ENCODE measurements at places on chromosomes 6 and 20. TPM values are rescaled to one million over a fixed set of nuclear protein-coding genes. Genes with fewer than 3 reads are reported as not detected.

TULP1 gene
- not detected for total RNA-seq

MCCD1 gene
- not detected for total RNA-seq

DNA sequence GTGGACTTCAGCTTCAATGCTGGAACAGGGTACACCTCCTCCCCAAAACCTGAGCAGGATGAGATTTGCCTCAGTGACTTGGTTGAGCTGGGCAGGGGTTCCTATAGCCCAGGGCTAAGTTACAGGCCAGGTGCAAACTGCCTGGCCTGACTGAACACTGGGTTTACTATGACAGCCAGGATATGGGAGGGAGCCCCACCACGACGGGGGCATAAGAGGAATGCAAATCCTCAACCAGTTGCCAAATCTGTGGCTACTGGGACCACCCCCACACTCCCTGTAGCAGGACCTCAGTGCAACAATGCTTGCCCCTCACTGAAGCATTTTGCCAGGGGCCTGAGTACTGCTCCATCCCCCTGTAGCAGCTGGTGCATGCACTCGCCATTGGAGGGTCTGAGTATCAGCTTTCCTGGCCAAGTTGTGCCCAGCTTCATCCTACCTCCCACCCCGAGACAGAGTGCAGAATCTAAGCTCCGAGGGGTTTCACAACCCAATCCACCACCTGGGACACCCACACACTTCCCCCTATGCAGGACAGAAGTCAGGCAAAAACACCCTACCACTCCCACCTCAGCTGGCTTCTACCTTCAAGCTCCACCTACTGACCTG is 27.6 kb downstream of the TREML4 start:
- no peak for DNase-seq

DNA sequence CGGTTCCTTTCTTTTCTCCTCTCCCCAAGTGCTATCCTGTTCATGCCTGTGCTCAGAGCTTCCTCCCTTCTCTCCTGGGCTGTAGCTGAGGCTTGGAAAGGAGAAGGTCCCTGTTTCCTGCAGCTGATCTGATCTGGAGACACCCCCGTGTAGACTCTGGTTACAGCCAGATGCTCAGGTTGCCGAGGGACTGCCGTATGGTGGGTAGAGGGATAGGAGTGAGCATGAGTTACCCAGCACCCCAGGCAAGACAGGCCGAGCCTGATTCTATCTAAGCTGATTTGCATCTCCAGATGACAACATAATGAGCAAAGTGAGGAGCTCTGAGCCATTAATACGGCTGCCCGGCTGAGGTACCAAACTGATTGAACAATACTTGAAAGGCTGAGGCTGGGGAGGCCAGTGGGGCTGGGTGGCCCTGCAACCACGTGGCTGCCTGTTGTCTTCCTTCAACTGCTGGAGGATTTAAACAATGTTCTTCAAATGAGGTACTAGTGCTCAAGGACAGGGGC is 91.8 kb downstream of the ASXL1 start:
- DNase-seq = no peak

- no peak for DNase-seq
Observed at GRCh38 chr20:63435552-63435951, 36.9 kb downstream of the KCNQ2 start.

- DNase-seq = no peak
Observed at GRCh38 chr20:32779500-32780211, 17.5 kb downstream of the DNMT3B start.
